ENCODE measurements at places on chromosomes 7 and 10.

- DNase-seq = no peak
Measured at GRCh38 chr10:3008518-3009195, 58.7 kb upstream of the PFKP start.

DNA sequence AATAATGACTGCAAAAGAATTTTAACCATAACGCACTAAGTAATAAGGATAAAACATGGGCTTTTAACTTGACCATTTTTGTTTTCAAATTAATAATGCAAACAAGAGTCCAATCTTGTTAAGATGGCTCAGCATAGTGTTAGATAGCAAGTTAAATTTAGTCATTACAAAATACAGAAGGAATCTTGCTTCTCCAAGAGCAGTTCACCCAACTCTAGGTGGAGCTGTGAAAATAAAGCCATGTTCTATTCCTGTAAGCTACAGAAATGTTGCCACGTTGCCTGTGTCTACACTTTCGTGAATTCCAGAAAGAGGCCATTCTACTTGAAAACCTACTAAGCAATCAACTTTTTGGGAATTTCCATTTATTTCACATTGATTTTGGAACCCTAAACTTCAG is 191.9 kb downstream of the SFMBT2 start:
- no peak for DNase-seq

DNA sequence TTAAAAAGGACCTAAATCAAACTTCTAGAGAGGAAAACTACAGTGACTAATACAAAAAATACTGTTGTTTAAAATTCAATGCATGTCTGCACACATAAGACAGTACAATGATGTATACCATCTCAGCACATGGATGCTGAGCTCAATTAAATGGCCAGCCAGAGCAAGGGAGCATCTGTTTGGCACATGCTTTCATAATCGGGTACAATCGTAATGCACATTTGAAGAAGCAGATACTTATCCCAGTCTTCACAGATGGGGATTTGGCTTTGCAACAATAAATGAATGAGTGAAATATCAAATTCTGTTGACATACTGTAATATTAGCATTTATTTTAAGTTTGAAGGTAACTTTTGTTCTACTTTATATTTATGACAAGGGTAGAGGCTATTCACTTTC is 187.8 kb downstream of the CRPPA start:
- no peak for DNase-seq

- no peak for DNase-seq
Measured at GRCh38 chr10:62112300-62112699, 156.3 kb downstream of the RTKN2 start.

DNA sequence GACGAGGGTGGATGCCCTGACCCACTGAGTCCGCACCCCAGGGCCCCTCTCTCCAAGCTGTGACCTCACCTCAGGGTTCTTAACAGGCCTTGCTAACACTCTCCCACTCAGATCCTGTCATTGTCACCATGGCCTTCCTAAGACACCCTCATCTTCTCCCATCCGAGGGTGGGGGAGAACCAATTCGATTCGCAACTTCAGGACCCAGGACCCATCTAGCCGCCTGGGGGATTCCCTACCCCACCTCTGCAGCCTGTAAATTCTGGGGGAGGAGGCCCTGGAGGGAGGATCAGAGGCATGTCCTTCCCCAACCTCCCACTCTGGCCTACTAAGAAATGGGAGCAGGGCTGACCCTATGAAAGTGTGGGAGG is 17.4 kb downstream of the TRIM8 start:
- DNase-seq = no peak

DNA sequence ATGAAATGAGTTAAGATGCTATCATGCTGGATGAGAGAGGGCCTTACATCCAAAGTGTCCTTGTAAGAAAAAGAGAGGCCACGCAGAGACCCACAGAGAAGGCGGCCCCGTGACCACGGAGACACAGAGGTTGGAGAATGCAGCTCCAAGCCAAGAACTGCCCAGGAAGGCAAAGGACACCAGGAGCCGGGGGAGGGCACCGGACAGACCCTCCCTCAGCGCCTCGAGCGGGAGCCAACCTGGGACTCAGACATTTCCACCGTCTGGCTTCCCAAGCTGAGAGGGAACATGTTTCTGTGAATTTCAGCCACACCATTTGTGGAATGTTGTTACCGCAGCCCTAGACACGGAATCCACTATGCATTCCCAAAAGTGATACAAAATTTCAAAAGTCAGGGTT is 22.9 kb downstream of the TCERG1L start:
- no peak for DNase-seq

- DNase-seq = no peak
Measured at GRCh38 chr7:2437537-2438148, 34.2 kb downstream of the CHST12 start.

- DNase-seq = no peak
Measured at GRCh38 chr7:69674701-69675182, 76.5 kb downstream of the AUTS2 start.

All from fibroblast of gingiva (primary cell).